ENCODE measurements at places on chromosomes 3 and 15. TPM values are rescaled to one million over a fixed set of nuclear protein-coding genes. Genes with fewer than 3 reads are reported as not detected.

GRCh38 chr15:98785431-98785806, 137.1 kb downstream of the IGF1R start:
- DNase-seq, result no peak

DNA sequence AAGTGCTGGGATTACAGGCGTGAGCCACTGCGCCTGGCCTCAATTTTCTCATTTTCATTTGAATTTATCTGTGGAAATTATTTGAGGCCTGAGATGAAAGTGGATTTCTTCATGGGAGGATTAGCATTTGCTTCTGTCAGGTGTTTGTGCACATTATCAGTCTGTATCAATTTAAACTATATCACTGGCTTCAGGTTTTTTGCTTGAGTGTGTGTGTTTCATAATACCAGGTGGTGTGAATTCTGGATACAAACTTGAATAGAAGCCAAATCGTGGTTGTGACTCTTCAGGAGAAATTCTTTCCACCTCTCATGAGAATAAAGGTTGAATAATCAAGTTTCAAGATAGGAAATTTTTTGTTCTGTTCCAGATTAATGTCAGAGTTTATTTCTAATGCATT, 56.4 kb downstream of the CGGBP1 start:
- DNase-seq, result no peak

- DNase-seq, result no peak
Observed at GRCh38 chr3:8712908-8713255, 20.7 kb upstream of the CAV3 start.

DNA sequence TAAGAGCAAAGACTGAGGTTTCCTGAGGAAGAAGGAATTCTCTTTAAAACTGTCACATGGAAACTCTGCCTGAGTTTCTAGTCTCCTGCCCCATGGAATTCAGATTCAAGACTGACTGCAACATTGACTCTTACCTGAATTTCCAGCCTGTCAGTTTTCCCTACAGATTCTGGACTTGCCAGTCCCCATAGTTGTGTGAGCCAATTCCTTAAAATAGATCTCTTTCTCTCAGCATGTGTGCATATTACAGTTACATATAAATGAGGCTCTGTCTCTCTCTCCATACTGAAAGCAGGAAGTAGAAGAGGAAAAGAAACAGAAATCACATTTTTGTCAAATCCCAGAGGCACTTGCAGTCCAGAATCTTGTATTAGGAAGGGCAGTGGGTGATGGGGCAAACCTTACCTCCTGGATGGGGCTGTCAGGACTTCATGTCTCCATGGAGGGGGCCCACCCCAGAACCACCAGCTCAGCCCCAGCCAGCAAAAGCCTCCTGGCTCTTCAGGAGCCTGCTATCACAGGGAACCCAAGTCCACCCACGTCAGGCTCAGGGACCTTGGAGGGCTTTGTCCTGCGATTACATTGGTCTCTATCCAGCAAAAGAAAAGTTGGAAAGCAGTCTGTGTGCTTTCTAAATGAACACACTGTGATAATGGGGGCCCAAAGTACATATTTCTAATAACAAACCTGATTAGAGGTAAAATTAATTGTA, 18.8 kb upstream of the GOLGA8J start:
- no peak for DNase-seq

GRCh38 chr3:174243171-174243570, 616.0 kb upstream of the NAALADL2 start:
- DNase-seq, result no peak

DNA sequence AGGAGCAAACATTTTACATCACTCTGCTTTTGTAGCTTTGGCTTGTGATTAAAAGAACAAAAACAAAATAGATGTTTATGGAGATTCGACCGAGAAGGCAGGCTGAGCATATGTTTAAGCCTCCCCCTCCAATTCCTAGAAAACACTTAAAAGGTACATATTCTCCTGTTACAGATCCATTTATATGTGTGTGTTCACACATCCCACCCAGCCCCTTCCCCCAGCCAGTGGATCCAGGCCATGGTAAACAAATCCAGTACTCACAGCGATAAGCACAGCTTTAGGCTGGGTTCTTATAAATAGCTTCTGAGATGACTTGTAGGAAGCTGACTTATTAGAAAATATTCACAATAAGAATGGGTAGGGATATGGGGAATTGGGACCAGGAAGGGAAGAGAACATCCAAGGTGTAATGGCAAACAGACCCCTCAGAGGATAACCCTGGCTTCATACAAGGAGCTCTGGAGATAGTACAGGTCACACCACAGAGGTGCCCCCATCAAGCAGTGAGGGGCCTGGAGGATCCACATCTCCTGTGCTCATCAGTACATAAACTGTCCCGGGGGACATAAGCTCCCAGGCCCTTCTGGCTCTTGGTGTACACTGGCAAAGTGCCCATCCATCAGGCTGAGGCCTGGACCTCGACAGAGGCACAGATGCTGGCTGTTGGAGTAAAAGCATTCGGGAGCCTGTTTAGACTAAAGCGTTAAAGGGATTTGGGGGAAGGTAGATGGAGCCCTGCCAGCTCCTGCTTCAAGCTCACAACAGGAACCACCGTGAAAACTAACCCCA, 70.0 kb upstream of the UBE2E1 start:
- DNase-seq, result no peak

DNA sequence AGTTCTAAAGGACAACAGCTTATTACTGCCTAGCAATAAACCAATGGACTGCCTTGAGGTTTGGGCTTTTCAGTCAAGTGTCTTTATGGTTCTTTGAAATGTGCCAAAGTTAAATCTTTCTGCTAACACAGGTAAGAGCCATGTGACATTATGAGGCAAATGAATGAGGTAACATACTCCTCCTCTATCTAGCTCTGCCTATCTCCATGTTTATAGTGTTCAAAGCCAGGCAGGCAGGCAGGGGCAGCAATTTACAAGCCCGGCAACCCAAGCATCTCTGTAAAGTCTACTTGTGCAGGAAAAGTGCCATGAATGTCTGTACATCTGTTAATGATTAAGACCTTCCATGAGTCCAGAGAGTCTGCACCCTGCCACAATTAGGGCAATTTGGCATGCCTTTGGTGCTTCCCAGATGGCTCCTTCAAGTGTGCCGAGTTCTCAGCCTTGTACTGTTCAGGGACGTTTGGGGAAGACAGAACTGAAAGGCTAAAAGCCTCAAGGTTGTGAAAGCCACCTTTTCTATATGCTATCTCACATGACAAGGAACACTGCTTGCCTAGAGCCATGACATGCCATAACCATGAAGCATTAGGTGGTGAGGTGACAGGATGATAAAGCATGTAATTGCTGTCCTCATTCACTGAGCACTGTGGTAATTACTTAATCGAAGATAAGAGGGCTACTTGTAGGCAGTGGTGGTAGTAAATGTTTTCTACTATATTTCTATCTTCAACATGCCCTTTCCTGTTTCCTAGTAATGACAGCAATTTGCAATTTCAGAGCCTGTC, 41.4 kb upstream of the EIF1B start:
- DNase-seq, result peak; percentile 32

DNA sequence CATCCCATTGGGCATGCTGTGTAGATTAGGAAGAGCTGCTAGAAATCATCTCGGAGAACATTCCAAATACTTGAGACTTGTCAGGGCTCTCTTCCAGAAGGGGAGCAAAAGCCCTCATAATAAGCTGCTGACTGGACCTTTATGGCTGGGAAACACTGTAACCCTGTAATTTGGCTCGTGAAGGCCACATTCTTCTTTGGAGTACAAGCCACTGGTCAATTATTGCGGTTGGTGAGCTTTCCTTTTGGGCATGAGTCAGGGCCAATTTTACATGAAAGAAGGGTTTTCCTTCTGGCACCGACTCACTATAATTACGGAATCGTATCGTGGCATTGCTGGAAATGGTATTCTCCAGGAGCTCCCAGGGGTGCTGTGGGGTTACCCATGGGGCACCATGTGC, 434.5 kb upstream of the RGMA start:
- no peak for DNase-seq

- DNase-seq, result no peak
Observed at GRCh38 chr3:60574046-60574769, 677.0 kb downstream of the FHIT start.

RAMAC gene
- 35.8 TPM for total RNA-seq

GHSR gene
- total RNA-seq, result not detected

CTXN2 gene
- total RNA-seq, result not detected

KBTBD13 gene
- total RNA-seq, result not detected

SNTN gene
- not detected for total RNA-seq

GADL1 gene
- total RNA-seq, result not detected
